ENCODE measurements at places on chromosomes 1 and 21.

- no peak for DNase-seq
Observed at GRCh38 chr1:220957233-220957605, 78.0 kb downstream of the HLX start.

GRCh38 chr1:212628813-212629415 is 20.4 kb downstream of the ATF3 start:
- DNase-seq: no peak

- DNase-seq: no peak
Observed at GRCh38 chr21:38952890-38953289, 147.2 kb downstream of the ETS2 start.

DNA sequence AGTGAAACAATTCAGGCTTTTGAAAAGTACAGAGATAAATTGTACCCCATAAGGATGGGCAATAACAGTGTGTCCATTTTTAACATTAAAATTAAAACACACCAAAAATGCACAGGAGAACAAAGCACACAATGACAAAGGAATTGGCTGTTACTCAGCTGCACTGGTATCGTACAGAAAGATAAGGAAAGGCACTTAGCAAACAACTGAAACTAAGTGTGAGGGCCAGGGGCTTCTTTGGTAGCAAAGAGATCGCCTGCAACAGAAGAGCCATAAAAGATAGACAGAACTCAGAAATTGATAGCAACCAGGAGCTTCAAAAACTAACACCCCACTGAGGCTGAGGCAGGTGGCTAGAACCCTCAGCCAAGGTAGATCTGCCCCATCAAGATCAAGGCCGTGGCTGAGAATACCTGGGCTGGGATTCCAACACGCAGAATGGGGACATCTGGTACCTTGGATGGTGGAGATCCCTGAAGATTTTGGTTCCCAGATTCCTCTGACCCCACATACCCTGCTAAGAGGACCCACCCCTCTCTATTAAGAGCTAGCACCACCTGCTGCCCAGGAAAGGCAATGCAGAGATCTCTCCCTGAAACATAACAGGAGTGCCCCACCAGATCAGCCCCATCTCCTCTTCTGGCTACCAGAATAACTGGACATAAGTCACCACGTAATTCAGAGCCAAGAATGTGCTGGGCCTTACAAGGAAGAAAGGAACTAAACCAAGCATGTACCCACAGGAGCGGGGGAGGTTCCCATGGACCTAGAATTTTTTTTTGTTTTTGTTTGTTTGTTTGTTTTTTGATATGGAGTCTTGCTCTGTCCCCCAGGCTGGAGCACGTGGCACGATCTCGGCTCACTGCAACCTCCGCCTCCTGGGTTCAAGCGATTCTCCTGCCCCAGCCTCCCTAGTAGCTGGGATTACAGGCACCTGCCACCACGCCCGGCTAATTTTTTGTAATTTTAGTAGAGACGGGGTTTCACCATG is 16.2 kb downstream of the PLEKHO1 start:
- DNase-seq: no peak

- no peak for DNase-seq
Observed at GRCh38 chr1:6262555-6263420, 1.9 kb upstream of the GPR153 start.

DNA sequence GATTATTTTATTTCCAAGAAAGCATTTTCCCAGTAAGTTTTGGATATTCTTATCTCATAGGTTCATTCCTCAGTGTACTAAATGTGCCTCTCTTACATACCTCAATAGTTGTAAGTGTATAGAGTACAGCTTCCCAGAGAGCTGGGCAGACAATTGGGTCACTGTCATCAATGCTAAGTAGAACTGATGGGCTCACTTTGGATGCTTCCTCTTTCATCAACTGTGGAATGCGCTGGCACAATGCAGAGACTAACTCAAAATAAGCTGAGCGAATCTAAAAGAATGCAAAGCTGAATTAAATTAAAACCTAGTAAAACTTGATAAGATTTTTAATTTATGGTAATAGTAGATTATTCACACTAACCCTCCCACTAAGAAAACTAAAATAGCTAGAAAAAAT is 21.5 kb downstream of the LTN1 start:
- no peak for DNase-seq

DNA sequence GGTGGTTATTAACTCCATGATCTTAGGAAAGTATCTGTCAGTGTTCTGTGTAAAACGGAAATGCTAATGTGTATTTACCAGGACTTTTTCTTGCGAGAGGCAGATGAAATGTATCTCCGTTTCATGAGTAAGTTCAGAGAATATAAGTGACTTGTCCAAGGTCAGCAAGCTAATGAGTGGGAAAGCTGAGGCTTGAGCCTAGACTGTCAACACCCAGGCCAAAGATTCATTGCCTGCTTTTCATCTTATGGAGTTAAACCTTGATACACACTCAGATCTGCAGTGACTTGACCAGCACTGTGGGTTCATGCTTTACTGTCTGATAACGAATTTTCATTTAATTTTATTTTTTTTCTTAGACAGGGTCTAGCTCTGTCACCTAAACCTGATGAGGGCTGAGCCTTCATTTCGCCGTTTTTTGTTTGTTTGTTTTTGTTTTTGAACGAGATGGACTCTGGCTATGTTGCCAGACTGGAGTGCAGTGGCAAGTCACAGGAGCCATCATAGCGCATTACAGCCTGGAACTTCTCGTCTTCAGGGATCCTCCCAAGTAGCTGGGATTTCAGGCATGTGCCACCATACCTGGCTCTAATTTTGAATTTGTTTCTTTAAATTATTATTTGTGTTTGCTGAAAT is 918 bp upstream of the JTB start:
- no peak for DNase-seq

- no peak for DNase-seq
Observed at GRCh38 chr1:160363010-160363409, 3.9 kb upstream of the NHLH1 start.

DNA sequence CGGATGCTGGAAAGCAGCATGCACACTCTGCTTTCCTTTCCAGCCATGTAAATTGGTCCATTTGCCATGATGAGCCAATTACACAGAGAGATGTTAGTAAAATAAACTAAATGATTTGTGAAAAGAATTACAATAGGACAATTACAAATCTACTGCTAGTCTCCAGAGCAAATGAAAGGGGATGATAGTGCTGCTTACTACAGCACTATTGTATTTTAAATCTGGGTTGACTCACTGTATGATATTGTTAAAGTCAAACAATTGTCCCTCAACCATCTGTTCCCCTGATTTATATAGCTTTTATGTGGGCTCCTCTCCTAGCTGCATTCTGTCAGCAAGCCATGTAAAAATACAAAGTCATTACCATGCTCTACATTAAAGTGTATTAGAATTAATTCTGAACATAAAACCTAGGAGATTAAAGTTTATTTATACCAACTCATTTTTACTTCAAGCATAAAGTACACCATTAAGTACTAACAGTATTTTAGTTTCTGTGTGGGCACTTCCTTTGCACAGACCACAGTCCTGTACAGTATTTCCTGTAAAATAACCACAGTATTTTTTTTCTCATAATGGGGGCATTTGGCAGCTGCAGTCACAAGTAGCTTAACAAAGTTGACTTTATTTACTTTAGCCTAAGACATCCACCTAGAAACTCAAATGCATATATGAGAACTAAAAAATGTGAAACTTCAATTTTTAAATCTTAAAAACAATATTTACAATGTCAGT is 135.8 kb downstream of the VAV3 start:
- no peak for DNase-seq

GRCh38 chr1:109716570-109717090 is 4.6 kb downstream of the GSTM5 start:
- DNase-seq: no peak

GRCh38 chr1:151060657-151061421 is 642 bp downstream of the MLLT11 start:
- DNase-seq: no peak

DNA sequence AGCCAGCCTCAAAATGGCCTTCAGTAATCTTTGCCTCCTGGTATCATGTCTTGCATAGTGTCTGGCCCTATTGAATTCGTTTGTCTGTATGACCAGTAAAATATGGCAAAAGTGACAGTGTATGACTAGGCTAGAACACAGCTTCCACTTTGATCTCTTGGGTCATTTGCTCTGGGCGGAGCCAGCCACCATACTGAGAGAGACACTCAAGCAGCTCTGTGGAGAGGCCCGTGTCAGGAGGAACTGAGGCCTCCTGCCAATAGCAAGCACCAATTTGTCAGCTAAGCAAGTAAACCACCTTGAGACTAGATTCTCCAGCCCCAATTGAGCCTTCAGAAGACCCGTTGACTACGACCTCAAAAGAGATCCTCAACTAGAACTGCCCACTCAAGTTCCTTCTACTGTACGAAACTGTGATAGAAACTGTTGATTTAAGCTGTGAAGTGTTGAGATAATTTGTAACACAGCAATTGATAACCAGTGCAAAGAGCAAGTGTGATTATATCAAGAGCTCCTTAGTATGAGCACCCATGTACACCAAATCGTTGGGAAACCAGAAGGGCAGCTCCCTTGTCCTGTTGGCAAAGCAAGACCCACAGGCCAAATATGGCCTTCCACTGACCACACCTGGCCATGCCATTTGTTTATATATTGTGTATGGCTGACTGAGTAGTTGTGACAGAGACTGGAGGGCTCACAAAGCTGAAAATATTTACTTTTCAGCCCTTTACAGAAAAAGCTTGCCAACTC is 52.7 kb upstream of the SERBP1 start:
- no peak for DNase-seq

GRCh38 chr1:234144901-234145300 is 228.4 kb upstream of the COA6 start:
- DNase-seq: no peak

GRCh38 chr1:235161685-235162327 is 756 bp upstream of the RBM34 start:
- no peak for DNase-seq

GRCh38 chr1:205612556-205612955 is 19.3 kb downstream of the ELK4 start:
- DNase-seq: no peak

GRCh38 chr21:33368124-33368523 is 35.1 kb upstream of the IFNGR2 start:
- DNase-seq: no peak

DNA sequence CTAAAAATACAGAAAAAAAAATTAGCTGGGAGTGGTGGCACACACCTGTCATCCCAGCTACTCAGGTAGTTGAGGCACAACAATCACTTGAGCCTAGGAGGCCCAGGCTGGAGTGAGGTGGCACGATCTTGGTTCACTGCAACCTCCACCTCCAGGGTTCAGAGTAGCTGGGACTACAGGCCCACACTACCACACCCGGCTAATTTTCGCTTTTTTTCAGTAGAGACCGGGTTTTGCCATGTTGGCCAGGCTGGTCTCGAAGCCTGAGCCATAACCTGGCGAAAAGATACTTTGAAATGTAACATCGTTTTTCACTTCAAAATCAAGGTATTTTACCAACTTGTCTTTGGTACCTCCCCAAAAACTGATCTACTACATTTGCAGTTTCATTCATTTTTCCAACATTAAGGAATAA is 6.1 kb downstream of the GAS5 start:
- no peak for DNase-seq

DNA sequence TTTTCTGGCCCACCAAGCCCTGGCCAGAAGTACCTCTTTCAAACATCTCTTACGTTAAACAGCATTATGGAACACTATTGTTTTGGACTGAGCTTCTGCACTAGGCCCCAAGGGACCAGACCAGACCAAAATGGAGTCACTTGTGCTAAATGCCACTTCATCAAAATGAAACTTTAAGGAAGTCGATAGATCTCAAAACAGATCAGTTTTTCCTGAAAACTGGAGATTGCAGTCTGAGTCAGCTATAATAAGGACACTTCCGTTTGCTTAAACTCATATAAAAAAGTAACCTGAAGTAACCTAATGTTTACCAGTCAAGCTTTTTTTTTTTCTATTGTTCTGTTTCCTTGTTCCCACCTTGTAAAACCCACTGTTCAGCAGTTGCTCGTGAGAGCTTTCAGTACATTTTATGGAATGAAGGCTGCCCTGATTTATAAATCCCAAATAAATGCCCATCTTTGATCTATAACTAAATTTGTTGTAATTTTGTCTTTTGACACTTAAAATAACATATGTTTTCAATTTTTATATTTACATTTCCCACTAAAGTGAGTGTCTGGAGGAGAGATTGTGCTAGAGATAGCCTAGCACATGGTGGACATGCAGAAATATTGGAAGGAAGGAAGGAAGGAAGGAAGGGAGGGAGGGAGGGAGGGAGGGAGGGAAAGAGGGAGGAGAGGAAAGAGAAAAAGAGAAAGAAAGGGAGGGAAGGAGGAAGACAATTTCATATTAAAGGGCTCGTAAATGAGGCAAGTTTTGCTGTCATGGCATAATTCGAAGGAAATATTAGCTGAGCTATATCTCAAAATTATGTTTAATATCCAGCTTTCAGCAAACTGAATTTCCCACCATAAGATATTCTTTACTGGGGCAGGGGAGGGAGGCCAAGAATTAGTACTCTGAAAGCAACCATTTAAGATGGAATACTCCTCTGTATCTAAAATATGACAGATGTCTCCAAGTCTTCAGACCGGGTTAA is 77.0 kb upstream of the CXADR start:
- DNase-seq: no peak

DNA sequence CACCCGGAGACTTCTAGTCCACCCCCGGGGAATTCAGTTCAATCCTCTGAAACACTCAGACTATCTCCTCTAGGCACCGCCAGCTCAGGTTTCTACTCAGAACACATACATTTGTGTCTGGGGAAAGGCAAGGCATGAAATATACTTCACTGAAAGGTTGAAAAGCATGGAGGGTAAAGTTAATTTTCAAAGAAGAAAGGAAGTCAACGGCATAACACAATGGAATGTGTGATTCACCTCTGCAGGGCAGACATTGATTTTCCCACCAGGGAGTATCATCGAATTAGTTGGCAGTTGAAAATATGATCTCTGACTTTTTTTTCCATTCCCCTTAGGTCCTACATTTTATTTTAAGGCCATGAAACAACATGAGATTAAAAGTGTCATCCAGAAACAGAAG is 669.4 kb downstream of the SMYD3 start:
- no peak for DNase-seq

GRCh38 chr1:236150986-236151385 is 8.6 kb downstream of the GPR137B start:
- DNase-seq: no peak

Data from NCI-H1048 (cell line).